ENCODE measurements at places on chromosomes 11 and 22.
A peak's percentile ranks its signal among the peaks of the same experiment; 100 is the strongest.

GRCh38 chr11:94128291-94128745, 323 bp upstream of the PANX1 start:
- peak; percentile 28 for DNase-seq

DNA sequence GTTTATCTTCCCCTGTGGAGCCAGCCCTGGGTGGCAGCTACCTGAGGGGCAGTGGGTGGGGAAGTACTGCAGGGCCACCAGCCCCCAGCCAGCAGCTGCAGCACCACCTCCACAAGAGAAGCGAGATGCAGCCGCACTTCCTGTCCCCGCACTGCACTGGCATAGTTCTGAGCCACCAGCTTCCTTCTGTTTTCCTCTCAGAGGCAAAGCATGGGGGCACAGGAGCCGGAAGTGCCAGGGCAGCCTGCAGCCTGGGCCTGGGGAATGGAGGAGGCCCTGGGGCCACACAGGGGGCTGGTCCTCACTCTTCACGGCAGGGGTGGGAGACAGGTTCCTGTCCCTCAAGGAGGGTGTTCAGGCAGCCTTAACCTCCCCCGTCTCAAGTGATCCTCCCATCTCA, 11.9 kb upstream of the SH3BP1 start:
- no peak for DNase-seq

GRCh38 chr22:25736378-25737011, 5.5 kb upstream of the MYO18B start:
- DNase-seq = no peak

DNA sequence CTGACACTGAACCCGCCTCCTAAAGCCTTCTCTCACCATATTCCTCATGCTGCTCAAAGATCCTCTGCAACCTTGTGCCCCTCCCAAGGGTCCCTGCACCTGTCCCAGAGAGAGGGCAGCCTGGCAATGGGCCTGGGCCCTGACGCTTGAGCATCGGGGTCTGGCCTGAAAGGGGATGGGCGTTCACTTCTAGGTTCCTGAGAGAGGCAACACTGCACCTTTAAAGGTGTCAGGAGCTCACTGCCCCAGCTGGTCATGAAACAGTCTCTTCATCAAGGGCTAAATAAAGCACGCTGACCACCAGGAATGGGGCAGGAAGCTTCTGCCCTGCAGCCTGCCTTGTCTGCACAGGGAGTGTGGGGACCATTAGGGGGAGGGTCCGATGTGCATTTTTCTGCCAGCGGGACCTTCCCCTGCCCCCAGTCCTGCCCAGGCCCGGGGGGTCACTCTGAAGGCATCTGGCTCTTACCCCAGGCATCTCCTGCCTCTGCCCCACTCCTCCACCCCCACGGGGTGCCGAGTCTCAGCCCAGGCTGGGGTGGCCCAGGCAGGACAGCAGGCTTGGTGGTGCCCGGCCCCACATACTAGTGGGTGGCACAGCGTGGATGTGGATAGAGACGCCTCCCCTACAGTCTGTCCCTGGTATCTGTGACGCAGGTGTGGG, 3.5 kb downstream of the C11orf21 start:
- DNase-seq = no peak

- DNase-seq = no peak
These were observed 15.8 kb downstream of the PHLDB1 start for GRCh38 chr11:118623269-118623655.

GRCh38 chr11:16410479-16410878, 54.1 kb upstream of the SOX6 start:
- DNase-seq = no peak

GRCh38 chr22:46798366-46799350, 36.2 kb downstream of the TBC1D22A start:
- DNase-seq = peak; percentile 88

GRCh38 chr11:64276653-64277431, 7.6 kb downstream of the BAD start:
- DNase-seq = no peak

DNA sequence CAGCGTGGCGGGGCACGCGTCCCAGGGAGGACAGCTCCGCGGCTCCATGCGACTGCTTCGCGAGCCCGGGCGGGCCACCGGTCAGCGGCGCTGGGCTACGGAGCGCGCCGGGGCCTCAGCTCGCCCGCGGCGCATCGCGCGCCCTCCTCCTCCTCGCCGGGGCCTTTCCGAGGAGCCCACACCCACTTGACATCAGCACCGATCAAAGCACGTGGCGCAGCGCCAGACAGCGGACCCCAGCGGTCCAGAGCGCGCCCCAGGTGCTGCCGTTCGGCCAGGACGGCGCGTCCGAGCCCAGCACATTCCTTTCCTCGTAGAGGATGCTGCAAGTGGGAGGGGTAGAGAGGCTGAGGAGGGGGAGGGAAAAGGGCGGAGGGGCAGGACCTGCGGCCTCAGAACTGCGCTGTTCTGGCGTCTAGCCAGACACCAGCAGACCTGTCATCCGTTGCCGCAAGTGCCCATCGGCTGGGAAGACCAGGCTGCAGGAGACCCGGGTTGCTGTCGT, 88.6 kb downstream of the PLEKHA7 start:
- DNase-seq = peak; percentile 66

DNA sequence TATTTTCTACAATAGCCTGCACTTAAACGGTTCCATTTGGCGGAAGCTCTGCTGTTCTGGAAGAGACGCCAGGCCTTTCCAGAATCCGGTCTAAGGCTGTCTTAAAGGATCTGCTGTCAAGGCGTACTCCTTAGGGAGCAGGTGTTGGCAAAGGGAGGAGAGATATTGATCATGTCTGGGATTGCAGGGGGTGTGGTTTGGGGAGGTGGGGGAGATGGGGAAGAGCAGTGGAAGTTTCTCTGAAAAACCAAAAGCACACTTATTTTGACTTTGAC, 22.5 kb upstream of the WNT11 start:
- DNase-seq = no peak

- no peak for DNase-seq
These were observed 22.0 kb upstream of the GRAMD1B start for GRCh38 chr11:123407996-123408597.

DNA sequence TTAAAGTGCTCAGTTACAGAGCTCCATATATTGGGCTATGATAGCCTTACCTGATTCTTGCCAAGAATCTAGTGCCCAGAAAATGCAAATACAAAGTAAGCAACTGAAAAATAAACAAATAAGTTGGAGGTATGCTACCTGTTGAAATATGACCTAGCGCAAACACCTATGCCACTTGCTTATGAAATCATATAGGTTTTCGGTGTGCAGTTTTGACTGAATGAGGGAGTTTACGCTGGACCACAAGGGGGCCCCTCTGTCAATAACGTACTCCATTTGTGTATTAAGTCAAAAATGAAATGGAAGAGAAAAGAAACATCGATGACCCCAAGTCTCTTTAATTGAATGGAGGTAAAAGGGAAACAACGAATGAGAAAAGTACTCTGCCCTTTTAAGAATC, 84.9 kb upstream of the TRIM77 start:
- DNase-seq = no peak

DNA sequence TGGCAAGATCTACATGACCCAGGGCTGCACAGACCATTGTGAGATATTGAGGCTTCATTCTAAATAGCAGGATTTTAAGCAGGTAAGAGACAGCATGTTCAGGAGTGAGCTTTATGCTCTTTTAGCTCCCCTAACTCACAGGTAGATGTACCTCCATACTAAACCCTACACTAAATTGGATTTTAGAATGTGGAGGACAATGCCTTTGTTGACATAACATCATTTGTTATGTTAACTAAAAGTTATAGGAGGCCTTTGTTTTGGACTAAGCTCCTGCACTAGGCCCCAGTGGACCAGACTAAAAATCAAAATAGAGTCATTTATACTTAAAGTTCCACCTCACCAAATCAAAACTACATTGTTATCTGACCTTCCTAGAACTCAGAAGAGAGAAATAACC, 6.8 kb downstream of the DDIAS start:
- DNase-seq = no peak

DNA sequence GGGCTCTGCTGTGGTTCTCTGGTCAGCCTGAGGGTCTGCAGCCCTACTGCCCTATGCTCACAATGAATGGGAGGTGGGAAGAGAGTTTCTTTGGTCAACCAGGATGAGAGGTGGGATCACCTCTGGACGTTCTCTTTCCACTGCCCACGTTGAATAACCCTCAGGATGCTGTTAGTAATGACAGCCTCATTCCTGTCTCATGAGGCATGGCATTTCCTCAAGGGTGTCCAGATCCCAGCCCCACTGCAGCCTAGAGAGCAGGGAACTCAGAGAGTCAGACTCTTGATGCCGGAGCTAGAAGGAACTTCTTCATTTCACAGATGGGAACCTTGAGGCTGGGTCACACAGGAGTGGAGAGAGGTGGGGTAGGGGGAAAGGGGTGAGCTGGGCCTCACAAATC, 196.0 kb downstream of the CEP164 start:
- DNase-seq = no peak

DNA sequence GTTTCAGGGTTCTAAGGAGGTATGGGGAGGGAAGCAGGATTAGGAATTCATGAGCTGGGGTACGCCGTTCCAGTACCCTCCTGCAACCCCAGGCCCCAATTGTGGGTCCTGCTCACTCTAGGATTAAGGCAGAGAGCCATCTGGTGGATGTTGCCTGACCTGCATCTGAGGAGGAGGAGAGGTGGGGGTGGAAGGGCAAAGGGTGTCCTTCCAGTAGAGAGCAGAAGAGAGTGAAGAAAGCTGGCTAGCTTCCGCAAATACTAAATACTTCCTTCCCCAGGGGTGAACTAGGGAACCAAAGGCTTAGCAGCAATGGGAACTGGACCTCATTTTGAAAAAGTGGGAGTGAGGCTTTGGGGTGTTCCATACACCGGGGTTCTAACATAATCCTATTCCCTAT, 10.6 kb downstream of the LRRC51 start:
- peak; percentile 66 for DNase-seq

- peak; percentile 82 for DNase-seq
These were observed 19.3 kb downstream of the MTFP1 start for GRCh38 chr22:30444632-30445437.

- peak; percentile 32 for DNase-seq
These were observed 32.1 kb downstream of the UQCR10 start for GRCh38 chr22:29799217-29799680.

DNA sequence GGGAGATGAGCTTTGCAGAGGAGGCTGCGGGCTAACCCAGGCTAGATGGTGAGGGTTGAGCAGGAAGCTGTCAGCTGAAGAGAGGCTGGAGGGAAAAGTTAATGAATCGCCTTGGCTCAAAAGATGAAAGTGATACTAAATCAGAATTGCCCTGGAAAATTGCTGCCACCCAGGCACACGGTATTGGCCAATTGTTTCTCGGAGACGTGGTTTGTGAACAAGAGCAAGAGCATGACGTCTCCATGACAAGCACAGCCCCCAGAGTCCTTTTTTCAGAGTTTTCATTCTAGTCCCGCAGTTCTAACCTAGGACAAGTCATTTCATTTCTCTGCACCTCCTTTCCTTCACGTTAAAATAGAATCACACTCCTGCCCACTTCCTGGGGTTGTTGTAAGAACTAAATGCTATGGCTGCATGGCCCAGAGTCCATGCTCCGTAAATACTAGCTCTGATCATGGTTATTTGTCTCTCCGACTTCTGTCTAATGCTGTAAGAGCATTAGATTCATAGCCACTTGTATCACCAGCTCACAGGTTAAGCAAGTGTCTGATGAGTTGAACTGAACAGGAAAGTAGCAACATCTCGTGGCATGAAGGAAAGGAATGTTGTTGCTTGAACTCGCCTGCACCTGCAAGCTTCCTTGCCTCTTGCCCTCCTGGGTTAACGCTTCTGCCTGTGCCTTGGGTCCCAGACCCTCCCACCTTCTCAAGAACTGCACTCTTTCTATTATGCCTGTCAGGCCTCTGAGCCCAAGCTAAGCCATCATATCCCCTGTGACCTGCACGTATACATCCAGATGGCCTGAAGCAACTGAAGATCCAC, 33.8 kb upstream of the NUP50 start:
- no peak for DNase-seq

- DNase-seq = no peak
These were observed 118.9 kb downstream of the CTTN start for GRCh38 chr11:70517203-70517602.

- no peak for DNase-seq
These were observed 48.7 kb downstream of the LDLRAD3 start for GRCh38 chr11:35992548-35992947.

GRCh38 chr11:130765951-130766649, 150.2 kb downstream of the SNX19 start:
- DNase-seq = no peak

DNA sequence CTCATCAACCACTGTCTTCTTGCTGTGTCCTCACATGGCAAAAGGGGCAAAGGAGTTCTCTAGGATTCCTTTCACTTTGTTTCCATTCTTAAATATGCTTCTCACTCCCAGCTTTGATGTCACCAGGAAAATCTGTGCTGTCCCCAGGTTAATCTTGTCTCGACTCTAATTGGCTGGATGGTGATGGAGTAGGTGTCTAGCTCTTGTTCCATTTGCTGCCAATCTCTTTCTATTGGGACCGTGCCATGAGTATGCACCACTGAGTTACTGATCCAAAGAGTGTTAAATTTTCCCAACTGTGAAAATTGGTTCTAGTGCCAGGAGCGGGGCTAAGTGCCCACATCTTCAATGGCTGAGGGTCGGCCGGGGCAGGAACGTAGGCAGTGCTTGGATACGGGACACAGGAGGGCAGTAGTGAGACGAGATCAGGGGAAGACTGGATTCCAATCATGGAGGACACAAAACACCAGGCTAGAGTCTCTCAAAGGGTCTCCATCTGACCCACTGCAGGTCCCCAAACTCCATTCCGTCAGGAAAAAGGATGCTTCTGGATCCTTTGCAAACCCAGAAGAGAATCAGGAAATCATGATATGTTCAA, 47.7 kb upstream of the CSNK2A3 start:
- peak; percentile 47 for DNase-seq

- DNase-seq = no peak
These were observed 36.9 kb downstream of the SHANK2 start for GRCh38 chr11:71215425-71215965.

GRCh38 chr11:90476442-90477007, 253.7 kb upstream of the CHORDC1 start:
- no peak for DNase-seq

DNA sequence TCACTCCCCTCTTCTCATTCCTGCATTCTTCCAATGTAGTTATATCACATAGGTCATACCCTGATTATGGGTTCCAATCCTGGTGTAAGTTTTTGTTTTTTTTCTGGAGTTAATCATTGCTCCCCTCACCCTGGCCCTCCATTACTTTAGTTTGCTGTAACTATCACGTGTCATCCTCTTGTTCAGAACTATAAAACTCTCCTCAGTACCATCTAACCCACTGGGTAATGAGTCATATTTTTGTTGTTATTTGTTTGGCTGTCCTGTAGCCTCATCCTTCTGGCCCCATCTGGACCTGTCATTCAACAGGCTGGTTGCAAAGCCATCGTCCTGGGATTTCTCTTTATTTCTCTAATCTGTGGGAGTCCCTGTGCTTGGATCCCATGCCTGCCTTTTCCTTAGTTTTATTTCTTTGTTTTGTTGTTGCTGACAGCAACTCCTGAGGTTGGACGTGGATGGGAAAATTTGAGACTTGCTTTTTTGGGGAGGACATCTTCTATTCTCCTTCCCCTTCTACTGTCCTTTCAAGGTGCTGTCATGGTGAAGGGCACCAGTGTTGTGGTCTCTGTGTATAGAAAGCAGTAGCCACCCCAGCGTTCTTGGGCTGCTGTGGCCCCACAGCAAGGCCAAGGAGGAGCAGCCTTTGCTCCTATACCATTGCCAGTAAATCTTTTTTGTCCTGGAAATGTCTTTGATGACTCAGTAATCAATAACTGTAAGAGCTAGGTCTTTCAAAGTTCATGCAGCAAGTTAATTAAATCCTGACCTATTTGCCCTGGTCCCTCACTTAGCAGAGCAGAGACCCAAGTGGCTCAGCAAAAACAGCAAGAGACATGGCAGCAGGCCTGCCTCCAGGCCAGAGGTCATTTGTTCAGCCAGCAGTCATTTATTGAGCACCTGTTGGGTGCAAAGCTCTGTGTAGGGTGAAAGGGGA, 82.5 kb downstream of the C22orf31 start:
- no peak for DNase-seq

GRCh38 chr22:50678218-50678650, 5.6 kb downstream of the SHANK3 start:
- DNase-seq = no peak
